ENCODE measurements at places on chromosomes 4 and X. TPM values are rescaled to one million over a fixed set of nuclear protein-coding genes. Genes with fewer than 3 reads are reported as not detected.
A peak's percentile ranks its signal among the peaks of the same experiment; 100 is the strongest.

DNA sequence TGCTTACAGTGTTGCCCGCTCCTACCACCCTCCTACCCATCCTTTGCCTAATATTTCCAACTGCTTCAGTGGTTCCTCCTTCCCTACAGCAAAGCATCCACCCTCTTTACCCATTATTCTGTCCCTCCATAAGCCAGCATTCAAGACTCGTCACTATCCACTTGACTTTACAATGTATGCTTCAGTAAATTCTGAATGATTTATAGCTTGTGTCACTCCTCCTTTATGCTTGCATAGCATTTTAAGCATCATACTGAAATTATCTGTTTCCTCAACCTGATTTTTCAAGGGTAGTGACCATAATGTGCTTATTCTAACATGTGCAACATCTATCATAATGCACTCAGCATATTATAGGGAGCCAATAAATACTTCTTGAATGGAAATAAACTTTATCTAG is 365.5 kb downstream of the RAB28 start:
- DNase-seq = no peak

GRCh38 chrX:72394518-72395170 is 88.9 kb upstream of the CITED1 start:
- no peak for DNase-seq

- DNase-seq = no peak
Measured at GRCh38 chr4:87209696-87210095, 10.7 kb downstream of the KLHL8 start.

GRCh38 chr4:27643101-27643500 is 782.5 kb downstream of the STIM2 start:
- DNase-seq = no peak

DNA sequence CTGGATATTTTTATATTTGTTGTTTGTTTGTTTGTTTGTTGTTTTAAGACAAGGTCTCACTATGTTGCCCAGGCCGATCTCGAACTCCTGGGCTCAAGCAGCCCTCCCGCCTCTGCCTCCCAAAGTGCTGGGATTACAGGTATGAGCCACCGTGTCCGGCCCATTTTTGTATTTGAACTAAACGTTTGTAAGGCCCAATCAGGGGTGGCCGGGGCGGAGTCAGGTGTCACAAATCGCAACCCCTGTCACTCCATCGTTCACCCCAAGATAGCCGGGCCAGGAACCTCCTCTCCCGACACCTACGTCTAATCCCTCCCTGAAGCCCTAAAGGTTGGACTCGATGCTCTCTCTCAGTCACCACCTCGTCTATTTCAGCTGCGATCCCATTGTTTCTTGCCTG is 722 bp upstream of the EFHC2 start:
- no peak for DNase-seq

OCRL gene
- 14.5 TPM for total RNA-seq

GRCh38 chr4:78033861-78034260 is 23.3 kb upstream of the FRAS1 start:
- DNase-seq = no peak

EDNRA gene
- total RNA-seq = not detected

GRCh38 chrX:148914783-148915182 is 414.4 kb downstream of the AFF2 start:
- DNase-seq = no peak

GPC4 gene
- total RNA-seq = 0.13 TPM

GRCh38 chr4:100872811-100873210 is 355.0 kb upstream of the EMCN start:
- DNase-seq = no peak

DNA sequence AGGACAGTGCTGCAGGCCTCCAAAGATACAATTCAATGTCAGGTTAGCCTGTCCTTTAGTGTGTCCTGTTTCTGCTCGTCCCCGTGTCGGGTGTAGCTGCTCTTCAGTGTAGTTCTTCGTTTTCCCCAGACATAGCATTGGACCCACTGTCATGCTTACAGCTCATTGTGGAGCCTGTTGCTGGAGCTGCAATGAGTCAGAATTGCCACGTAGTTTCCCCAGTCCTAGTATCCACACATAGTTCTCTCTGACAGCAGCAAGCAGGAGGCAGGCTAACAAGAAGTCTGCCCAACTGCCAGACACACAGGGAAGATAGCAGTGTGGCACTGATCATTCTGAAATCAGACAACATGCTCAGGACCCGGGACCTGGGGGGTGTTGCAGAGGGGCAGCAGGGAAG is 49.2 kb downstream of the MOSPD2 start:
- DNase-seq = peak; percentile 59

DNA sequence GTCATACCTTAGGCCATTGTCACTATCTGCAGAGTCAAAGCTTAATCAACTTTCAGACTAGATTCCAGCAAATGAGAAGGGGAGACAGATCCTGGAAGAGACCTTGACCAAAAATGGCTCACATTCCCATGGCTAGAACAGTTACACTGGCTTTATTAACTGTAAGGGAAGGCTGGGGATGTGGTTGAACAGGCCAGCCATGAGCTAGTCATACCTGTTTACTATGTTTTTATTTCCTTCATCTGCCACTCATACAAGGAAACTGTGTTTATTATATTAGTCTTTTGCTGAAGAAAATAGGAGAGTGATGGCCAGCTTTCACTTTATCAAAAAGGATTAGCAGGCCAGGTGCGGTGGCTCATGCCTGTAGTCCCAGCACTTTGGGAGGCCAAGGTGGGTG is 319.7 kb downstream of the RAPGEF2 start:
- DNase-seq = no peak

NDP gene
- total RNA-seq = under 0.01 TPM

DNA sequence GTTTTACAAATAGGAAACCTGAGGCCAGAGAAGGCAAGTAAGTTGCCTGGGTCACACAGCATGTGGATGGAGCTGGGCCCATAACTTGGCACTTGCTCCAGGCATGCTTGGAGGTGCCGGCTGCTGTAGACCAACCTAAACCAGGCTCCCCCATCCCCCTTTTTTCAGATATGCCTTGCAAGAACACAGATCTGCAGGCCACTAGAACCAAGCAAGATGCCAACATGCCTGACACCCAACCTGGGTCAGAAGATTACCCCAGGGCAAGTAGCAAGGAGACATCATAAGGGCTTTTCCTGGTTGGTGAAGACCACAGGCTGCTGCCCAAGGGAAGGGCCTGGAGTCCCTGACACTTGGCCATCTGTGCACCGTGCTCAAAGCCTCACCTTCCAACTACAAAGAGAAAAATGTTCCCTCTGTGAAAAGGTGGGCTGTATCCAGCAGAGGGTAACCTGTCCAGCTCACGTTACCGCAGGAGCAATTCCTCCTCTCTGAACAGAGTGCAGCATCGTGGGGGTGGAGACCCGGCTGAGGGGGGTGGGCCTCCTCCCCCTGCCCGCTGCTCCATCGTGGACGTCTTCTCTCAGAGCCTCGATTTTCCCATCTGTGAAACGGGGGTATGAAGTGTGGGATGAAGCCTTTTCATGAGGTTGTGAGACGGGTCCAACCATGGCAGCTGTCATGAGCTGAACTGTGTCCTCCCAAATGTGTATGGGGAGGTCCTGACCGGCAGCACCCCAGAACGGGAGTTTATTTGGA is 23.0 kb downstream of the HMX1 start:
- DNase-seq = no peak

- no peak for DNase-seq
Measured at GRCh38 chrX:10484683-10485247, 135.6 kb downstream of the MID1 start.

- DNase-seq = no peak
Measured at GRCh38 chrX:148672517-148672916, 172.1 kb downstream of the AFF2 start.

DNA sequence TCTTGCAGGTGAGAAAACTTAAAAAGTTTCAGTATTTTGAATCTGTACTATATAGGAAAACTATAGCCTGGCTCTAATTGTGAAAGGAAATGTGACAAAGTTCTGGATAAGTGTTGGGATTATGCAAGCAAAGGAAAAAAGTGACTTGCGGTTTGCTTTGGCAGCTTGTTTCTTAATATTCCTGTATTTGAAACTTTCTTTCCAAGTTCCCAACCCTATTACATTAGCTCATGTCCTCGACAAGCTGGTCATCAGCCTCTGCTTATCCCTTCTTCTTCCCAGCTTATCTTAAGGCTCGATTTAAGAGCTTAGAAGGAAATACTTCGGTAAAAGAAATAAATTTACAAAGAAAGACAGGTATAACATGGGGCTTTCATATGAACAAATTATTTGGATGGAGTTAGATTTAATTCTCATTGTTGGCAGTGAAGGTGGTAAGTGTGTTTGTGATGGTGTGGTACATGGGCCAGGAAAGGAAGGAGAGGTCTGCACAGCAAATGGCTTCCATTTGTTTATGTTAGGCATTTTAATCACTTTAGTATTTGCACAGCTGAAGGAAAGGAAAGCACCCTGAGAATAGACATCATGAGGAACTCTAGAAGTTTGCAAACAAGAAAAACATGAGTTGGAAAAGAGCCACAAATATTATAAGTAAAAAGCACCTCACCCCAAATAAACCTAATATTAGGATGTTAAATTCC is 5.1 kb upstream of the MYOZ2 start:
- DNase-seq = peak; percentile 71

- no peak for DNase-seq
Measured at GRCh38 chrX:134711135-134711921, 53.1 kb upstream of the PLAC1 start.

SGMS2 gene
- 53.0 TPM for total RNA-seq

GPR50 gene
- total RNA-seq = not detected

Data from dermis microvascular lymphatic vessel endothelial cell (primary cell).